ENCODE measurements at places on chromosomes 1 and 21. TPM values are rescaled to one million over a fixed set of nuclear protein-coding genes. Genes with fewer than 3 reads are reported as not detected.
A peak's percentile ranks its signal among the peaks of the same experiment; 100 is the strongest.

The TFF1 gene
- total RNA-seq, result not detected

The PPIAL4G gene
- total RNA-seq, result not detected

GRCh38 chr1:201311356-201312011 is 28.2 kb downstream of the PKP1 start:
- peak; percentile 99 for DNase-seq

The PTAFR gene
- 6.7 TPM for total RNA-seq

The CCDC28B gene
- 12.7 TPM for total RNA-seq

The CHRNB2 gene
- total RNA-seq, result 0.07 TPM

GRCh38 chr1:211630236-211631081 is 45.0 kb downstream of the NEK2 start:
- peak; percentile 47 for DNase-seq

GRCh38 chr1:47656719-47657685 is 219.2 kb downstream of the FOXD2 start:
- DNase-seq, result no peak

The FOXD3 gene
- total RNA-seq, result not detected

DNA sequence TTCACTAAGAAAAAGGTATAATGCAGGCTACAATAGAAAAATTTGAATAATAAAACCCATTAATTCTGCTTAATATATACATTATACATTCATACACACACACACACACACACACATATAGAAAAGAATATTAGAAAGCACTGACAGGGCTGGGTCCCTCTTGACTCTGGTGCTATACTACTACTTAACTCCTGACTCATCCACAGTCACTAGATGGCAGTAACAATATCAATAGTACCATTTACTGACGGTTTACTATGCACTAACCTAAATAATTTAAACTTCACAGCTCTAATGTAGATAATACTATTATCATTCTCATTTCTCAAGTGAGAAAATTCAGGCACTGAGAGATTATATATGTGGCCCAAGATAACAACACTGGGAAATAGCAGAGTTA is 87.5 kb downstream of the COP1 start:
- peak; percentile 4 for DNase-seq

The AQP10 gene
- total RNA-seq, result 0.18 TPM

The BTG2 gene
- total RNA-seq, result 25.5 TPM

The NOS1AP gene
- 0.32 TPM for total RNA-seq

GRCh38 chr1:177171536-177172123 is 872 bp downstream of the BRINP2 start:
- no peak for DNase-seq

GRCh38 chr1:11858968-11859871 is 475 bp upstream of the NPPB start:
- DNase-seq, result no peak

DNA sequence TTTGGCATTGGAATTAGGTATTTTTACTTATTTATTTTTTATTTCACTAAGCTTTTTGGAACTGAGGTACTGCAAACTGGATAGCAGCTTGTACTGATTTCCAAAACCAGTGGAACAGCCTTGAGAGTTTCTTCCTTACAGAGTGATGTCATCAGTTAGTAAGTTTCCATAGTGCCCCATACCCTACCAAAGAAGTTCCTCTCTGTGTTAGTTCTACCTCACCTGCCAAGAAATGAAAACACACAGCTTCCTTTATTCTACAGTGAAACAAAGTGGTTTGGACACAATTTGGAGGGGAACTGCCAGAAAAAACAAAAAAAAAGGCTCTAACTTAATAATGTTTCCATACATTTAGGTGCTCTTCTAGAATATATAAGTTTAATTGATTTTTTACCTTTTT is 430.9 kb upstream of the ADGRL2 start:
- DNase-seq, result no peak

The THEMIS2 gene
- 2.1 TPM for total RNA-seq

The UROD gene
- total RNA-seq, result 149 TPM

DNA sequence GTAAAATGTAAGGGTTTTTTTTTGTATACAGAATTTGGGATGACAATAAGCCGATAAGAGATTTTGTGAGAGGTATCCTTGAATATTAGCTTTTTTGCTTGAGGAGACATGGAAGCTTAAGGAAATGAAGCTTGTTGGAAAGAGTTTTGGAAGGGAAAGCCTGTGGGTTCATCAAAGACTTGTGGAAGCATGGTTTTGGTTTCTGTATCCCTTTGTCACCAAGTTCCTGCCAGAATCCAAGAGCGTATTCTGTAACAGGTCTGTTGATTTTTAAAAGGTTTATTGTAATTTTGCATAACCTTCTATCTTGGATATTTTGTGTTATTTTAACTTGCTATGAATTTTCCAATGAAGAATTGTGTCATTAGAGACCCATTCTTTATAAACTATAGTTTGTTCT is 38.1 kb downstream of the TMED5 start:
- DNase-seq, result no peak

The SYT11 gene
- 0.54 TPM for total RNA-seq

- DNase-seq, result no peak
Observed at GRCh38 chr1:33010932-33011731, 25.6 kb downstream of the AK2 start.

DNA sequence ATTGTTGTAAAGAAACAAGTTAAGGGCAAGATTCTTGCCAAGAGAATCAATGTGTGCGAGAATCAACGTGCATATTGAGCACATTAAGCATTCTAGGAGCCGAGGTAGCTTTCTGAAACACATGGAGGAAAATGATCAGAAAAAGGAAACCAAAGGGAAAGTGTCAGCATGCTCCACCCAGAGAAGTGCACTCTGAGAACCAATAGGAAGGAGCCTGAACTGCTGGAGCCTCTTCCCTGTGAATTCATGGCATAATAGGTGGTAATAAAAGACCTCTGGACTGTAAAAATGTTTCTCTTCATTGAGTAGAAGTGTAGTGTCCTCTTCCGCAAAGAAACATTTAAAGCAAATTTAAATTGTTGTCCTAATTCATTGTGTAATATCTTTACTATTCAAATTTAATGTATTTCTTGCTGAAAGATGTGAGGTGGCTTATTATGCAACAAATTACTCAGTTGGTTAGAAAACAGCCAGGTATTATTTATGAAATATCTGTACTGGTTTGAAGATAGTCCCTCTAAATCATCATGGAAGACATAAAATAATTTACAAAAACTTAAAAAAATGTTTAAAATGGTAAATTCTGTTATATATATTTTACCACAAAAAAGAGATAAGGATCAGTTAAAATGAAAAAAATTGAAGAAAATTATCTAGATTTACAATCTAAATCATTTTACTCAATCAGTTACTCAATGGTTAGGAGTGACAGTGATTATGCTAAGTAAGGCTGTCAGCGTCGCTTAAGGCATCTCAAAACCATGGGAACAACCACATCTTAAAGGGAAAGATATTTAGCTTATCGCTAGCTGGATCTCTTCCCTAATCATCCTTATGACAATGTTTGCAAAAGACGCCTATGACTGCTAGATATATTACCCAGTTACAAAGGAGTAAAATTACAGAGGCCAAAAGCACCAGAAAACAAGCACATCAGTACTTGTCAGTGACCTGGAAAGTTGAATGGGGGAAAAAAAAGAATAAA is 31.3 kb downstream of the NVL start:
- DNase-seq, result no peak

DNA sequence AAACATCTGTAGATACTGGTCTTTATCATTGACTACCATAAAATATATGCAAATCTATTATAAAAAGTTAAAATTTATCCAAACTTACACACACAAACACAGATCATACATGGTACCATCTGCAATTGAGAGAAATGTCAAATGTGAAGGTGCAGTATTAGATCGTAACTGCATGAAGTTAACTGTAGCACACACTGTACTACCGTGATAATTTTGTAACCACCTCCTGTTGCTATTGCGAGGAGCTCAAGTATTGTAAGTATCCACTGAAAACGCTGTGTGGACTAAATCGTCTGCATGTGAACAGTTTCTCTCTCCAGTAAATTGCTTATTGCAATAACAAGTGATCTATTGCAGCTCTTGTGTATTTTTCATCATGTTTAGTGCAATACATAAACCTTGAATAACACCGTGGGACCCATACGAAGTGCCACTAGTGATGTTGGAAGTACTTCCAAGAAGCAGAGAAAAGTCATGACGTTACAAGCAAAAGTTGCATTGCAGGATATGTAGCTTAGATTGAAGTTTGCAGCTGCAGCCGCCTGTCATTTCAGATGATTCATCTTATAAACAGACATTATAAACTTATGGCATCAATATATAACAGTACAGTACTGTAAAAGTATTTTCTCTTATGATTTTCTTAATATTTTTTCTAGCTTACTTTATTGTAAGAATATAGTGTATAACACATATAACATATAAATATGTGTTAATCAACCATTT is 172.9 kb downstream of the SDCCAG8 start:
- DNase-seq, result no peak

All from foreskin keratinocyte (primary cell).